Activated T-cell treated with anti-CD3 and anti-CD28 coated beads, Interleukin-2, amount 50 U/mL, for 72 hours (primary cell): ENCODE measurements at places on chromosomes 1 and 21. TPM values are rescaled to one million over a fixed set of nuclear protein-coding genes. Genes with fewer than 3 reads are reported as not detected.

- H3K36me3 ChIP-seq, result no peaks in the 10 kb centered on the region
- H3K4me1 ChIP-seq, result peaks cover 26% of the 10 kb centered on the region
- no peak overlapping the region for H3K4me3 ChIP-seq
- no peak overlapping the region for H3K27ac ChIP-seq
These were observed 30.2 kb upstream of the TRIM17 start for GRCh38 chr1:228446852-228447251.

DNA sequence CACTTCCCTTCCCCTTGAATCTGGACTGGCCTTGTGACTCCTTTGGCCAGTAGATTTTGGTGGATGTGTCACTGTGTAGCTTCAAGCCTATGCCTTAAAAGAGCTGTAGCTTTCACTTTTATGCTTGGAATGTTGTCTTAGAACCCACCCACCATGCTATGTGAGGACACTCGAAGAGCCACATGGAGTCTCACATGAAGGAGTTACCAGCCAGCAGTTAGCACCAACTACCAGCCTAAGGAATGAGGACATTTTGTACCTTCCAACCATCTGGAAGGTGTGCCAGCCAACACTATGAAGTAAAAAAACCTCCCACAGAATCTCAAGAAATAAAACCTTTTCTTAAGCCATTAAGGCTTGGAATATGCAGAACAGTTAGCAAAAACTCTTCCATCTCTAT lies 50.6 kb downstream of the LRRC8B start:
- H3K4me1 ChIP-seq, result peaks cover 28% of the 10 kb centered on the region
- H3K4me3 ChIP-seq, result no peak overlapping the region
- no peak for DNase-seq

GRCh38 chr1:8343044-8343443 lies 25.1 kb downstream of the SLC45A1 start:
- DNase-seq, result no peak
- no peaks in the 10 kb centered on the region for H3K4me1 ChIP-seq
- H3K27ac ChIP-seq, result no peak overlapping the region
- no peaks in the 10 kb centered on the region for H3K27me3 ChIP-seq

DNA sequence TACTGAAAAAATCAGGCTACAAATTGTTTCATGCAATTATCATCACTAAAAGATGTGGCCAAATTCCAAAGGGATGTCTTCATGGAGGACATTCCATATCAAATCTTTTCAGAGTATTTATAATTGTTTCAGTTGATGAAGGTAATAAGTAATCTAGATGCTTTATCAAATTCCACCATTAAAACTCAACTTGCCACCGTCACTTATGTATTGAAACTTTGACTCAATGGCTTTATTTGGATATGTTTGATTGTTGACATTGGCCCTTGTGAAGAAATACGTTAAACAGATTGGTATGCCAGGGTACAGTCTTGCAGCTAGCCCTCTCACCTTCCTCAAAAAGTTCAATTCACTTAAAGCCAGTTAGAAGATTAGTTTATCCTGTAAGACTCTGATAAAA lies 32.2 kb upstream of the PALMD start:
- H3K4me3 ChIP-seq, result no peak overlapping the region
- H3K27me3 ChIP-seq, result peaks cover 11% of the 10 kb centered on the region
- no peaks in the 10 kb centered on the region for H3K4me1 ChIP-seq
- no peaks in the 10 kb centered on the region for H3K36me3 ChIP-seq
- DNase-seq, result no peak

PLXNA2 gene
- 0.72 TPM for total RNA-seq

FMO4 gene
- total RNA-seq, result 1.5 TPM

SHE gene
- total RNA-seq, result 0.19 TPM
